ENCODE measurements at places on chromosomes 1 and 21. TPM values are rescaled to one million over a fixed set of nuclear protein-coding genes. Genes with fewer than 3 reads are reported as not detected.

DNA sequence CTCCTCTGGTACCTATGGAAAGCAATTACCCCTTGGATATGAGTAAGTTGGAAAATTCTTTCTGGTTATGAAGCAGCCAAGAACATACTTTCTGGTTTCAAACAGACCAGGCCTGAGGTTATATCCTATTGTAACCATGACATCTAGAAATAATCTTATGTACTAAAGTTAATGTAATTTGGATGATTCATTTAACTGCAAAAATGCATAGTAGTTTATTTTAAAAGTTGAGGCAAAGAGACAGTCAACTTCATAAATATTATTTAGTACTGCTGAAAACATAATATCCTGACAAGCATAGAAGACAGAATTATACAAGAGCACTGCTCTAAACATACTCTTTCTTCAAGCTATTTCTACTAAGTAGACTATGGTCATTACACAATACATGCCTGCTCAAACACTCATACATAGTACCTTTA lies 25.5 kb downstream of the ODF2L start:
- H3K27me3 ChIP-seq = no peaks in the 10 kb centered on the region
- DNase-seq = no peak
- H3K27ac ChIP-seq = no peak overlapping the region
- no peaks in the 10 kb centered on the region for H3K4me1 ChIP-seq
- no peak overlapping the region for H3K4me3 ChIP-seq

Gene LRRC71
- 0.30 TPM for total RNA-seq

- no peak overlapping the region for H3K4me3 ChIP-seq
- H3K27ac ChIP-seq = no peak overlapping the region
- DNase-seq = no peak
Observed at GRCh38 chr1:54001591-54001990, 16.4 kb downstream of the LDLRAD1 start.

DNA sequence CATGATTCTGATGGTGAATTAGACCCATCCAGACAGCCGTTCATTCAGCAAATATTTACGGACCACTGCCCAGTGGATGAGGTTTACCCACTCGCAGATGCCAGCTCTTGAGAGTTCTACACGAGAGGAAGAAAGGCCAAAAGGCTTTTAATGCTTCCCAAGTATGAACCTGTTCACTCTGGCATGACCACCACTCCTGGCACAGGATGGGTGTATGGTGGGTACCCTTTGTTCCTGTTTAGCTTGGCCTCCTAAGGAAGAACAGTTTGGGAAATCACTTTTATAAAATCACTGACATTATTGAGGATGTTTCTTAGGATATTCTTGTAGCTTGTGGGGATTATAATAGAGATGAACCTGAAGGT lies 67.2 kb downstream of the HMGB4 start:
- H3K4me3 ChIP-seq = no peak overlapping the region
- H3K4me1 ChIP-seq = peaks cover 3% of the 10 kb centered on the region
- no peak overlapping the region for H3K27ac ChIP-seq
- H3K36me3 ChIP-seq = peaks cover 24% of the 10 kb centered on the region
- DNase-seq = no peak

GRCh38 chr1:25243907-25244306 lies 3.3 kb downstream of the RSRP1 start:
- no peak for DNase-seq
- H3K27ac ChIP-seq = no peak overlapping the region
- peaks cover 46% of the 10 kb centered on the region for H3K36me3 ChIP-seq
- H3K4me1 ChIP-seq = peaks cover 36% of the 10 kb centered on the region

- no peak overlapping the region for H3K4me3 ChIP-seq
- H3K36me3 ChIP-seq = no peaks in the 10 kb centered on the region
- no peak for DNase-seq
- H3K4me1 ChIP-seq = no peaks in the 10 kb centered on the region
- peaks cover 22% of the 10 kb centered on the region for H3K27me3 ChIP-seq
Observed at GRCh38 chr1:157925419-157926166, 67.9 kb upstream of the KIRREL1 start.

Gene HFM1
- total RNA-seq = 3.4 TPM

- DNase-seq = peak; percentile 93
- no peak overlapping the region for H3K27ac ChIP-seq
- H3K27me3 ChIP-seq = peaks cover 46% of the 10 kb centered on the region
Observed at GRCh38 chr1:228378090-228378872, 28.4 kb downstream of the TRIM11 start.

DNA sequence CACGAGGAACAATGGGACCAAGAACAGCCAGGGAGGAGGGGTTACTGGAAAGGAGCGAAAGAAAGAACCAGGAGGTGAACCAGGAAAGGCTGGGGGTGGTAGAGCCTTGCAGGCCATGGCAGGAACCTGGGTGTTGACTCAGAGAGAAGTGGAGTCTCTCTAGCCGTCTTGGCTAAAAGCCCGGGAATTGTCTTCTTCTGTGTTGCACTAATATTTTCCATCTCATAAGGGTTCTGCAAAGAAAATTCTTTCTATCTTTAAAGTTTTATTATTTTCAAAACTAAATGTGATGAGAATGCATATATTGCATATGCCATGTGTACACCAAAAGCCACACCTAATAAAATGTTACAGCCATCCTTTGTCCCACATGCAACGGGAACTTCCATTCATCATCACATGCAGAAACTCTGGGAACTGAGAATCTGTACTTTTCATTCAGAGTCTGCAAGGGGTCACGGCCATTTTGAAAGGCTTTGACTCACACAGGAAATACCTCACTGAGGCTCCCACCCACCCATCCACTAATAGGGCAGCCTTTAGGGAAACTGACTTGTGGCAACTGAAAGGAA lies 38.0 kb downstream of the ERG start:
- no peaks in the 10 kb centered on the region for H3K27me3 ChIP-seq
- DNase-seq = no peak
- no peak overlapping the region for H3K4me3 ChIP-seq
- H3K36me3 ChIP-seq = no peaks in the 10 kb centered on the region
- H3K27ac ChIP-seq = no peak overlapping the region

DNA sequence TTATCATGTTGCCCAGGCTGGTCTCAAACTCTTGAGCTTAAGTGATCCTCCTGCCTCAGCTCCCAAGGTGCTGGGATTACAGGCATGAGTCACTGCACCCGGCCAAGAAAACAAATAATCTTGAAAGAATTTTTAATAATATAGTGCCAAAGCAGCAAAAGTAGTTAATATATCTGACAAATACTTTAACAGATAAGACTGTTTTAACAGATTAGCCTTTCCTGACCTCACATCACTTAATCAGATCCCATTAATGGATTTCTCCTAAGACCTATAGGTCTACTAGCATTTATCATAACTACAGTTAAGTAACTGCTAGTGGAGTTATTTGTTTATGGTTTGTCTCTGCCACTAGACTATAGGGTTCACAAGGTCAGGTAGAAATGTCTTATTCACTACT lies 61.1 kb upstream of the HP1BP3 start:
- no peak overlapping the region for H3K4me3 ChIP-seq
- DNase-seq = no peak
- no peaks in the 10 kb centered on the region for H3K27me3 ChIP-seq
- no peak overlapping the region for H3K27ac ChIP-seq
- H3K36me3 ChIP-seq = peaks cover 69% of the 10 kb centered on the region
- H3K4me1 ChIP-seq = no peaks in the 10 kb centered on the region

Gene ZNF697
- total RNA-seq = 14.2 TPM

Gene CRYZ
- total RNA-seq = 42.2 TPM

Gene PLA2G5
- total RNA-seq = not detected

DNA sequence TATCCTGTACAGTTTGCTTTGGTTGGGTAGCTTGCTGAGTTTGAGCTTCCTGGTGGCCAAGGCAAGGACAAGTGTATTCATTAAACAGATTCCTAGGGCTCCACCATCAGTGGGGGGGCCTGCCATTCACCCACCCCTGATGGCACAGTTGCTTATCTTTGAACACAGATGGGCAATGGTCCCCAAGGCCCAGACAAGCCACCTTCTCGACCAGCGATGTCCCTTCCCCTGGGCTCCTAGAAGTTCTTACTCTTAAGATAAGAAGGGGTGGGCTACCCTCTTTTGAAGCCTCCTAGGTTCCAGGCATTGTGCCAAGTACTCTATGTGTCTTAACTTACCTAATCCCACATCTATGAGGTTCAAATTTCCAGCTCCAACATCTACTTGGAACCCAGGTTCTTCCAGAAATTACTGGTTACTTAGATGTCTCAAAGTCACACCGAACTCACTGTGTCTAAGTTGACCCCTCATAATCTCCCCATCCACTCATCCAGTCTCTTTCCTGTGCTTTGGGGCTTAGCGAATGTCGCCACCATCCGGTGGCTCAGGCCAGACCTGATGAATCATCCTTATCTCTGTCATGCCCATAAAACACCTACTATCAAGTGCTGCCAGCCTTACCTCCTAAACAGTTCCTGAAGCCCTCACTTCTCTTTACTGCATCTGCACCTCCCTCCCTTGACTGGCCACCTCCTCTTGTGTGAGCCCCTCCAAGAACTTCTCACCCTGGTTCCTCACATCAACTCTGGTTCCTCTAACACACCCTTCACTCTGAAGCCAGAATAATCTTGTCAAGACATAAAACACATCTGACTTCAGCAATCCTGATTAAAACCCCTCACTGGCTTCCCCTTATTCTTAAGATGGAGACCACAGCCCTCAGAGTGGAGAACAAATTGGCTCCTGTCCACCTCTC lies 50.1 kb downstream of the KLHDC7A start:
- DNase-seq = peak; percentile 43
- H3K4me1 ChIP-seq = no peaks in the 10 kb centered on the region
- H3K27me3 ChIP-seq = peaks cover 60% of the 10 kb centered on the region
- no peaks in the 10 kb centered on the region for H3K36me3 ChIP-seq
- no peak overlapping the region for H3K27ac ChIP-seq

GRCh38 chr1:113168946-113169345 lies 95.9 kb downstream of the LRIG2 start:
- H3K27ac ChIP-seq = no peak overlapping the region
- H3K36me3 ChIP-seq = peaks cover 21% of the 10 kb centered on the region
- peaks cover 2% of the 10 kb centered on the region for H3K4me1 ChIP-seq
- DNase-seq = no peak

GRCh38 chr1:84959294-84959693 lies 37.6 kb downstream of the MCOLN2 start:
- no peaks in the 10 kb centered on the region for H3K27me3 ChIP-seq
- H3K4me1 ChIP-seq = no peaks in the 10 kb centered on the region
- no peak overlapping the region for H3K27ac ChIP-seq
- 0 out of 2 replicates have a peak, but pooled peaks cover 3% of the 10 kb centered on the region for H3K36me3 ChIP-seq
- no peak for DNase-seq
- H3K4me3 ChIP-seq = no peak overlapping the region

DNA sequence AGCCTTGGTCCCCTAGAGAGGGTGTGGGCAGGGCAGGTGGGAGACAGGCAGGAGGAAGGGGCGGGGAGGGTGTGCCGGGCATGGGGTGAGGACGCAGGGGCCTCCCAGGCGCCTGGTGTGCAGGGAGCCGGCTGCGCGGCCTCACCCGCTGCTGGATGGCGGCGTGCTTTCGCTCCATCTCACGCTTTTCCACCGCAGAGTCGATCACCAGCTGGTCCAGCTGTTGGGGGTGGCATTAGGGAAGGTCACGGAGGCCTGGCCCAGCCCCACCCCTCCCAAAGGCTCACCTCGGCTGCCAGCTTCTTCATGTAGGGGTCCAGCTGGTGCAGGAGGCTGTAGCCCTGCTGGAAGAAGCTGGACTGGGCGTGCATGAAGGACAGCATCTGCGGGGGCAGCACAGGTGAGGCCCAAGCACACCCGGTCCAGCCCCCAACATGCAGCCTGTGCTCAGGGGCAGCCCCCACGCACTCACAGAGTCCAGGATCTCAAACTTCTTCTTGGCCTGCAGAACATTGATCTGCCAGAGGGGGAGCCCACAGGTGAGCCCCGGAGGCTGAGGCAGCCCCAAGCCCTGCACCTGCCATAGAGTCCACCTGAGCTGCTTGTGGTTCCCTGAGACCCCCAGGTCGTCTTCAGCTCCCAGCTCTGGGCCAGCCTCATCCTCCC lies 7.9 kb downstream of the ACAP3 start:
- no peak overlapping the region for H3K4me3 ChIP-seq
- peaks cover 3% of the 10 kb centered on the region for H3K4me1 ChIP-seq
- H3K27ac ChIP-seq = no peak overlapping the region
- H3K27me3 ChIP-seq = no peaks in the 10 kb centered on the region
- peak; percentile 66 for DNase-seq

Gene KANK4
- 0.23 TPM for total RNA-seq

Gene SPATA21
- total RNA-seq = 0.07 TPM

GRCh38 chr1:232628335-232629249 lies 1.3 kb downstream of the SIPA1L2 start:
- H3K4me3 ChIP-seq = peak overlapping the region; percentile 92
- H3K36me3 ChIP-seq = no peaks in the 10 kb centered on the region
- H3K27me3 ChIP-seq = peaks cover 45% of the 10 kb centered on the region
- DNase-seq = no peak
- no peak overlapping the region for H3K27ac ChIP-seq

GRCh38 chr1:212852105-212852688 lies 4.7 kb upstream of the SPATA45 start:
- H3K4me1 ChIP-seq = peaks cover 44% of the 10 kb centered on the region
- H3K27me3 ChIP-seq = peaks cover 19% of the 10 kb centered on the region
- peak overlapping the region; percentile 84 for H3K27ac ChIP-seq
- DNase-seq = no peak
- peaks cover 23% of the 10 kb centered on the region for H3K36me3 ChIP-seq
- peak overlapping the region; percentile 29 for H3K4me3 ChIP-seq

DNA sequence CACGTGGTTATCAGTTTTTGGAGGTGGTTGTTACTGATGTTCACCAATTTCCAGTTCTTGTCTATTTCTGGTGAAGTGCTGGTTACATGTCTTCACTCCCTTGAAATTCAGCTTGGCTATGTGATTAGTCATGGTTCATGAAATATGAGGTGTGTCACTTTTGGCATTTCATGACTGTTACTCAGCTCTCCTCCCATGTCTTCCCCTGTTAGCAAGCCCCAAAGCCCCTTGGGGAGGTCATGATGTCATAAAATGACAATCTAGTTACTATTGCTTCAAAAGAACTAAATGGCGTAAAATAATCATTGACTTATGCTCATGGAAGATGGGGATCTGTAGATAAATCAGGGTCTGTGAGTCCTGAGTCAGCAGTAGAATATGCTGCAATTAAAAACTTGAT lies 425.1 kb downstream of the SETD4 start:
- H3K27me3 ChIP-seq = no peaks in the 10 kb centered on the region
- no peaks in the 10 kb centered on the region for H3K36me3 ChIP-seq
- H3K27ac ChIP-seq = no peak overlapping the region
- no peak overlapping the region for H3K4me3 ChIP-seq
- DNase-seq = no peak
- H3K4me1 ChIP-seq = peaks cover 5% of the 10 kb centered on the region

Gene MPL
- 0.15 TPM for total RNA-seq

DNA sequence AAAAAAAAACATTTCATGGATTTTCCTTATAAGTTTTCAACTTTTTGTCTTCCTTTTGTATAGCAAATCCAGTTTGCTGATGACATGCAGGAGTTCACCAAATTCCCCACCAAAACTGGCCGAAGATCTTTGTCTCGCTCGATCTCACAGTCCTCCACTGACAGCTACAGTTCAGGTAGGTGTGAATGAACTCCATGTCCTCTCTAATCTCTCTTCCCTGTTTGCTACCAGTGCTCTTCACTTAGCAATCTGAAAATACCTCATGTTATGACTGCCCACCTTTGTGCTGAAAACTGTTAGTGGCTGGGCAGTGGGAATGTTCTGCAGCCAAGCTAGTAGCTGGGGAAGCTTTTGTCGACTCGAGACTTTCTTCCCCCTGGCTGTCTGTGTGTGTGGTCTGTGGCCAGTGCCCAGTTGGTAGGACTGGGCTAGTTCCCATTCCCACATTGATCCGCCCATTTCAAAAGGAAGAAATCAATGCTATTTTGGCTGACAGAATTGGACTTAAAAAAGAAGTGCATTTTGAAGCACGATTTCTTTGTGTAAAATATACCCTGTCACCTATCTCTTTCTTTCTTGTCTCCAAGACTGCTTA lies 24.5 kb downstream of the AHCYL1 start:
- peaks cover 36% of the 10 kb centered on the region for H3K4me1 ChIP-seq
- H3K27me3 ChIP-seq = no peaks in the 10 kb centered on the region
- peaks cover 39% of the 10 kb centered on the region for H3K36me3 ChIP-seq
- no peak for DNase-seq

Data from WTC11 (cell line).